ENCODE measurements at places on chromosomes 13 and 19.

DNA sequence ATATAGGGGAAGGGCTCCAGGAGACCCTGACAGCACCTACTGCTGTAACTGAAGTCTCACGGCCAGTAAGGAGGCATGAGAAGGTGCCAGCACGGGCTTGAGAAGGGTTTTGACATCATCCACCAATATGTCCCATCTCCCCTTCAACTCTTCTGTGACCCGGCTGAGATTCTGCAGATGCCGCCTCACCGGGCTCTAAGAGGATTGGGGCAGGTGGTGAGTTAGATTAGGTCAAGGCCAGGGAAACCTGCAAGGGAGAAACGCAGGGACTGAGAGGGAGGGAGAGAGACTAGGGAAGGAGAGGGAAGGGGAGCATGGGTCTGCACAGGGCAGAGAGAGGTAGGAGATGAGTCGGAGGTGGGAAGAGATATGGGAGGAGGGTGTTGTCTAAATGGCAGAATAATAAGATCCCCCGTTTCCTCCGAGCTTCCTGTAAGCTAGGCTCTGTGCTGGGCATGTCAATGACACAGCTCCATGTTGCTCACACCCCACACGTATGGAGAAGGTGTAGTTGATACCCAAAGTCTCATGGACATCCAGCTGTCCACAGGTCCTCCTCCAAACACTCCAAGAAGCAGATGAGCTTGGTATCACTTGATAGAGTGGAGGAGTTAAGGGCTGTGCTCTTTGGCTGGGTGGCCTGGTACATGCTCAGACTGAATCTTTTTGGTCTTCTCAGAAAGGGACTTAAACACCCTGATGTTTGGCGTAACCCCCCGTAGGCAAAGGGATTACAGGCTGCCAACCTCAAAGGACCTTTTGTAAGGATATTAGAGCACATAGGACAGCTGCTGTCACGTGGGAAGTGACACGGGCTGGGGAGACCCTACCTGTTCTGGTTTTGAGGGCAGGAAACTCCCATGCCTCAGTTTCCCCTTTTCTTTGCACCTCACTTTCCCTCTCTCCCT is 6.1 kb downstream of the TPRX1 start:
- DNase-seq = no peak

DNA sequence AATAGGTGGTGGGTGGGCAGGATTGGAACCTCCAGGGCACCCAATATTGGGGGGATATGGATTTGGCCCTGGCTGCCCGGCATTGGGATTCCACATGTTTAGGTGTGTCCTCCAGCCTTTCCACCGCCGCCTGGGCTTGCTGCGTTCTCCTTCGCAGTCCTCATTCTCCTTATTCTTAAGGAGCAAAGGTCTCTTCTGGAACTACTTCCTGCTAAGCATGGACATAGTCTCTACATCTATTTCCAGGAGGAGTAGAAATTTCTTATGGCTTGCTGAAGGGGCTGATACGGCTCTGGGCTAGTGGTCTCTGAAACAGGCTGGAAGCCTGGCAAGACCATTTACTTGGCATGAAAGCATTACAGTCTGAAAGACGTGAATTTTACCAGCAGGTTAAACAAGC is 9.2 kb upstream of the FCGBP start:
- no peak for DNase-seq

DNA sequence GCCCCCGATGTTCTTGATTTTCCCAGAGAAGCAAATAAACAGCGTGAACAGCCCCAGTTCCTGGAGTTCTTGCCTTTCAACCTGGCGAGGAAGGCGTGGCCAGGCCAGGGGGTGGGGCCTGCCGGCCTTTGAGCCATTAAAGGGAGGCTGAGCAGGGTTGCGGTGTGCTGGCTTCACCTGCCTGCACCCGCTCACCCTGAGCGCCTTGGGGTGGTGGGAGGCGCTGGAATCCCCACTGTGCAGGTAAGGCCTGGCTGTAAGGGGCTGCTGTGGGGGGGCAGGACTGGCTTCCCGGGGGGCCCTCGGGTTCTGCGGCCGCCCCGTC is 2.7 kb upstream of the MISP start:
- no peak for DNase-seq

- DNase-seq = no peak
These were observed 9.6 kb downstream of the PLPPR3 start for GRCh38 chr19:812049-812746.

DNA sequence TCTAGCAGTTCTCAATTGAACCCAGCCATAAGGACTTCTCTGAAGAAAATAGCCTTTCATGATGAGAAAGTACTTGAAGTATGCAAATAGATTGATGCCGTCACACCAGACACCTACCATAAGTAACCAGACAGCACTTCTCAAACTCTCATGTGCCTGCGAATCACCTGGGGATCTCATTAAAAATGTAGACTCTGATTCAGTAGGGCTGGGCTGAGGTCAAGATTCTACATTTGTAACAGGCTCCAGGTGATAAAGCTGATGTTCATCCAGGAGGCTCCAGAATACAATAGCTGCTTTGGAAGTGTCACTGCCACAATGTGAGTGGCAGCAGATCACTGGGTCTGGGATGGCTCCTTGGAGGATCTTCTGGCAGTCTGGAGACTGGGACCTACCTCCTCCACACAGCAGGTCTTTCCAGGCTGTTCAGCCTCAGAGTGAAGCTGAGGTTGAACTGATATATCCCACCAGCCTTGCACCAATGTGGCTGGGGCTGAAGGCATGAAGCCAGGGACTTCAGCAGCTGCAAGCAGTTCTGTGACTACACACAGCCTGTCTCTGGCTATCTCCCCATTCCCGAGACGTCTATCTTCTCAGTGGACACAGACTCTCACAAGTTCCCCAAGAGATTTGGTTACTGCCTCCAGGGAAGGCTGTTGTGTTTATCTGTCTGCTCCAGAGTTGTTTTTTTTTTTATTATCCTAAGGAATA is 9.1 kb downstream of the MBNL2 start:
- peak; percentile 55 for DNase-seq

- no peak for DNase-seq
These were observed 6.7 kb upstream of the MRPL4 start for GRCh38 chr19:10245189-10245939.

DNA sequence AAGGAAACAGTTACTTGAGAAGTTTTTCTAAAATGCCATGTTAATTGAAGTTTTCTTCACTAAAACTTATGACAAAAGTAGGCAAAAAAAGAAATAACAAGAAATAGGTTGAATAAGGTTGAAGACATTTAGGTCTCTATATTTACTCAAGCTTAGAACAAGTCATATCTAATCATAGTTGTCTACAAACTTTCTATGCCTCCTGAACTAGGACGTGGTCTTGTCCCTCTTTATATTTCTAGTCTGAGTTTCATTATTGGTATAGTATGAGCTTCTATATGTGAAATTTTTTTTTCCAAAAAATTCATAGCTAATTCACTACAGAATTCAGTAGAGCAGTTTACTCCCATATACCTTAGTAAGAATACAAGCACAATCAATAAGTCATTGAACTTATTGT is 836.4 kb downstream of the SLITRK6 start:
- no peak for DNase-seq

- no peak for DNase-seq
These were observed 523.4 kb downstream of the FGF9 start for GRCh38 chr13:22194106-22194805.

DNA sequence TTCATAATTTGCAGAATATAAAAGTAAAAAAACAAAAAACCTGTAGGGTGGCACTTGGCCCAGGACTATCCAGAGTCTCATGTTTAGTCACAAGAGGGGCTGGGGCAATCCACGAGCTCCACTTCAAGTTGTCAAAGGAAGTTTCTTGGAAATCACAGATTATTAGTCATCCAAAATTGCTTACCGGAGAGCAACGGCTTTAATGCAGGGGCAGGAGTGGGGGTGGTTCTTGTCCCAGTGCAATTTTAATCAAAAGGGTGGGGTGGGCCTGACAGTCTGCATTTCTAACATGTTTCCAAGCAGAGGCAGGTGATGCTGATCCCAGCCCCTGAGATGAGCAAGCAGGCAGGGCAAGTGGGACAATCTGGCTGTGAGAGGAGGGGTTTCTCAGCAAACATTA is 233.9 kb downstream of the ABCC4 start:
- no peak for DNase-seq

GRCh38 chr19:7934766-7935165 is 8.7 kb downstream of the TIMM44 start:
- DNase-seq = peak; percentile 23

GRCh38 chr19:55384920-55385723 is 610 bp upstream of the RPL28 start:
- peak; percentile 98 for DNase-seq

DNA sequence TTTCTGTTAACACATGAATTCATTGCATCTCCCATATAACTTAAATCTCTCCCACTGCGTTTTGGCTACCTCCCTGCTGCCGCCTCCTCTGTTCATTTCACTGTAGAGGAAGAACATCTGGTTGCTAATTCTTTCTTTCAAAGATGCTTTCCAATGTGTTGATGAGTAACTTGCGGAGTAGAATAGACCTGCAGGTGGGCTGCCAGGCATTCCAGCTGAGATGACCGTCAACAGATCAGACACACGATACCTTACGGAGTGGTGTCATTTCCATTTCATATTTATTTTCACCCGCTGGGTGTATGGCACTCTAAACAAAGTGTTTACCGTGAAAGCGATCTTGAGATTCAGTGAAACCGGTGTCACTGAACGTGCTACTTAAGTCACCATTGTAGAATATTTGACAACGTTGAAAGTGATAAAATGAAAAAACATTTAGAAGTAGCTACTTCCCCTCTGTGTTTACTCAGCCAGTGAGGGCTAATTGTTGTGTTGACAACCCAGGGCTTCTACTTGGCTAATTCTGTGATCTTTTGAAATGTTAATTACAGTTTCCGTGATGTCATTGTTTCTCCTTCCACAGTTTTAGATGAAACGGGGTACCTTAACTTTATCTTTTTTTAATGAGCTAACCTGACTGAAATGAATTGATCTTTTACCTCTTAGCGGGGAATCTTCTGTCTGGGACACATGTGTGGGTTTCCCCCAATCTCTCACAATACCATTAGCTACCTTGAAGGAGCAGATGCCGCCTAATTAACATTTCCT is 228.5 kb upstream of the ARGLU1 start:
- DNase-seq = no peak

DNA sequence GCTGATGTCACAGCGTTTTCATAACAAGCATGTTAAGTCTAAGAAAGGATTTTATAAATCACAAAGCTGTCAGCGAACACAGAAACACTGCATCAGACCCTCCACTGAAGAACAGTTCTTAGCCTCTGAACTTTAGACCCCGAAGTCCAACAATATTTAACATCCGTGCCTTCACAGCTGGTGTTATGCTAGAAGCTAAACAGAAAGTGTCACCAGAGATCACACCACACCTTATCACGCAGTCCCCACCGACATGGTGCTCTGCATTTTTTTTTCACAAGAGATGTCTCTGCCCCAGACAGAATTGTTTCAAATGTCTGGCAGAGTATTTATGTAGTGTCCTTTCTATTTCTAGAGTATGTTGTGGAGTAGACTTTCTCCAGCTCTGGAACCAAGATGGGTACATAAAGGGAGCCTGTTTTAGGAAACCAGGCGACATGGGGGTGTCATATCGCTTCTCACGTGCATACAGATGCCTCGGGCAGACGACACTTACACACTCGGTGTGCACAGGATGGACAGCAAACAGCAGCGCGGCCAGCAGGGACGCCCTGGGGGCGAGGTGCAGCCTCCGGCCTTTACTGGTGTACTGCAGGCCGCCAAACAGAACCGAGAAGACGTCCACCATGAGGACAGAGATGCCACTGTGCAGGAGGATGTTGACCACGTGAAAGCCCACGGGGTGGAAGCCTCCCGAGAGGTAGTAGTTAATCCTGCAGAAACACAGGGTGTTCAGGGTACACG is 12.0 kb downstream of the TMTC4 start:
- no peak for DNase-seq

DNA sequence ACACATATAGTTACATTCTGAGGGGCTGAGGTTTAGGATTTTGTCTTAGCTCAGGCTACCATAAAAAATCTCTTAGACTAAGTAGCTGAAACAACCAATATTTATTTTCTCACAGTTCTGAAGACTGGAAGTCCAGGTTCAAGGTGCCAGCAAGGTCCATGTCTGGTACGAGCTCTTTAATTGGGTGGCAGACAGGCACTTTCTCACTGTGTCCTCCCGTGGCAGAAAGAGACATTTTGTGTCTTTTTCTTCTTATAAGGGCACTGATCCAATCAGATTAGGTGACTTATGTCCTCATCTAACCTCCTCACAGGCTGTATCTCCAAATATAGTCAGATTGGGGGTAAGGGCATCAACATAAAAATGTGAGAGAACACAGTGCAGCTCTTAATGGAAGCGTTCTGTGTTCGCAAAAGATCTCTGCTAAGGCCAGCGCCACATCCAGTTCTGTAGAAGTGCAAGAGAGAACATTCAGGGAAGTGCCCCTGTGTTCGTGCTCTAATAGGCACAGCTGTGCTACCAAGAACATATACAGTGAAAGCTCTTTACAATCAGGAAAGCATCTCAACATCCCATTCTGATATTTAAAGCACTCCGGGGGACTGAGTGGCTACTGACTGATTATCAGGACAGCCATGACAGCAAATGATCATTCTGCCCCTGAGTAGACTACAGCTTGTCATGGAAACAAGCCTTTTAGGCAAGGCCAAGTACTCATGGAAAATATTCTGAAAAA is 819.2 kb downstream of the LIG4 start:
- no peak for DNase-seq

GRCh38 chr13:70568571-70568970 is 460.3 kb upstream of the KLHL1 start:
- DNase-seq = no peak

DNA sequence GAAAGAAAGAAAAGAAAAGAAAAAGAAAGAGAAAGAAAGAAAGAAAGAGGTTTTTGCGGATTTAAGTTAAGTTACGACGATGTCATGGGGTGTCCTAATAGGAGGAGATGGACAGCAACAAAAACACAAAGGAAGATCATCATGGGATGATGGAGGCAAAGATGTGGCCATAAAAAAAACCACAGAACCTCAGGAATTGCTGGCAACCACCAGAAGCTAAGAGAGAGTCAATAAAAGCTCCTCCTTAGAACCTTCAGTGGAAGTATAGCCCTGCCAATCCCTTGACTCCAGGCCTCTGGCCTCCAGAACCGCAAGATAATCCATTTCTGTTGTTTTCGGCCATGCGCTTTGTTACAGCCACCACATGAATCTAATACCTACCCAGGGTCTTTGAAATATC is 11.5 kb downstream of the PLEKHA4 start:
- no peak for DNase-seq

DNA sequence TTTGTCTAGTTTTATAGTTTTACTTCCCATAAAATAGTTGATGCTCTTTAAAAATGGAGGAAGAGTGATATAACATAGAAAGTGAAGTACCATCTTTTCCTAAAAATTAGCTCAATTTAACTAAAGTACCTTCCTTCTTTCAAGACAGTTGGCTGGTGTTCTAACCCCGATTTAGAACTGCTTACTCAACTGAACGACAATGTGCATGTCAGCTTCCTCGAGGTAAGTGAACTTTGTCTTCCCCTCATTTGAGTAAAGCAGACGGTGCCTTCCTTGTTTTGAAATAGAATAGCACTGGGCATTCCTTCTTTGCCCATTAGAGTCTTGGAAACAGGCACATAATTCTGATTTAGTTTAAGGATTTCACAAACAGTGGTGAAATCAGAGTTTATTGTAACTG is 1519.2 kb downstream of the EFNB2 start:
- no peak for DNase-seq
